8988T (cell line): ENCODE measurements at places on chromosomes 2 and 18.

DNA sequence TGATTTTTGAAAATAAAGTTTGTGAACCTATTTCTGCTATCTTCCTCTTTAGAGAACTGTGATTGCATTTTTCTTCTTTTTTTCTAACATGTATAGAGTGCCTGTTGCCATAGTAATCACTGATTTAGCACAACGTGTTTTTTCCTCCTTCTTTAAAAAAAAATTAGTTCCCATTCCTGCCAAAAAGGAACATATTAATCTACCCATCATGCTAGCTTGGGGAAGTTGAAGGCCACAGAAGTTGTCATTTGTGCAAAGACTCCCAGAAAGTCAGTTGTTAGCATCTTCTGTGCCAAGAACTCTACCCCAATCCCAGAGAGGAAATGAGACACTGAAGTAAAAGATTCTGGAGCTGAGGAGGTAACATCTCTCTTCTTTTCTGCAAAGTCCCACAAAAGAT, 57.3 kb downstream of the SLC8A1 start:
- no peak for DNase-seq

GRCh38 chr2:201715459-201715858, 17.0 kb upstream of the MPP4 start:
- no peak for DNase-seq

DNA sequence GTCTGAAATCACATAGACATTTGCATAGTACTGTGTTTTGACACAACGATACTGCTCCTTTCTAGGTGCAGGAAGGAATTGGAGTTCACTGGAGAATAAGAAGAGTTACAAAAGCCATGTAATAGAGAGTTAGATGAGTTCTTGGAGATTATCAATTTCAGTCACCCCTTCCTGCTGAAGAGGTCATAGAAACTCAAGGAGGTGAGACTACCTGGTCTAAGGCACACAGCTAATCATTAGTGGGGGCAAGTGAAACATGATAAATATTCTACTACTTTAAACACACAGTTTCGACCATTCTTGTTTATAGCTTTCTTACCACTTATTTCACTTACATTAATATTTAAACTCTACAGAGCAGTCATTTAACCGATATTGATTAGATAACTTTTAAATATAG, 286.9 kb upstream of the NXPH2 start:
- DNase-seq = no peak

DNA sequence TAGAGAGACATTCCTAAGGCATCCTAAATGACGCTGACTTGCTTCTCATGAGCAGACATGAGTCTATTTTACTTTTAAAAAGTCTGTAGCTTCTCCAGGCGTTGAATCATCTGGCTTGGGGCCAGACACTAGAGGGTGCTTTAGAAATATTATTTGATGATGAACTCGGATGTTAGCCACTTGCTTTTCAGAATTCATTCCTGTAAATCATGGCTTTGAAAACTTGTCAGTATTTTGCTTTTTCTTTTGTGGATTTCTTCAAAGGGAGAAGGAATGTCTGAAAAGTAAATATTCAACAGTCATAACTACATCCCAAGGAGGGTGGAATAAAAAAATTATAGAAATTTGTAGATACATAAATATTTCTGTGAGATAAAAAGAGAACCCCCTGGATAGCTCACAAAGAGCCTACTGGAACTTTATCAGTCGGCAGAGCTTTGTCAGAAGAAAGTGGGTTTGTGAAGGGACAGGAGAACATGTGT, 370.8 kb downstream of the OSR1 start:
- no peak for DNase-seq

DNA sequence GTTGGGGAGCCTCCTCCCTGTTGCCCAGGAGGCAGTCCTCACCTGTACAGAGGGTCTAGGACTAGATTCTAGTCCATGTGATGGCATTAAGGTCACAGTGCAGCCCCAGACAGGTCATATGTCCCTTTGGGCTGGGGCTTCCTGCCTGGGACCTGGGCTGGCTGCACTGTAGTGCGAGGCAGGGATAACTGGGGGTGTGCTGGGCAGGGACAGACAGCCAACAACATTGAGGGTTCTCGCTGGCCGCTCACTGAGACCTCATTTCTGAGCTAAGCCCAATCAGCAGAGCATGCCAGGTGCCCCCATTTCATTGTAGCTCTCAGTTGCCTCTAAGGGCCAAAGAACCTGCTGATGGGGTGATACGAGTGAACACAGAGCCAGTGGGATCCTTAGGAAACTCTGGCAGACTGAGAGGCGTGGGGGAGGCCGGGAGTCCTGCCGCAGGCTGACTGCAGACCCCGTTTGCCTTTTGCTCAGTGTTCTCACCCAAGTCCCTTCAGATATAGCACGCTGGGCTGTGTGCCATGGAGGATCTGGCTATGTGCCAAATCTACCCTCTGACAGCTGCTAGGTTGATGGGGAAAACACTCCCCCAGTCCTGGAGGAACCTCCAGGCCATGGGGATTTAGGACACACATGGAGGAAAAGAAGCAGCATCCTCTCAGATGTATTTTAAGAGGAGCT, 51.9 kb downstream of the DYSF start:
- no peak for DNase-seq

DNA sequence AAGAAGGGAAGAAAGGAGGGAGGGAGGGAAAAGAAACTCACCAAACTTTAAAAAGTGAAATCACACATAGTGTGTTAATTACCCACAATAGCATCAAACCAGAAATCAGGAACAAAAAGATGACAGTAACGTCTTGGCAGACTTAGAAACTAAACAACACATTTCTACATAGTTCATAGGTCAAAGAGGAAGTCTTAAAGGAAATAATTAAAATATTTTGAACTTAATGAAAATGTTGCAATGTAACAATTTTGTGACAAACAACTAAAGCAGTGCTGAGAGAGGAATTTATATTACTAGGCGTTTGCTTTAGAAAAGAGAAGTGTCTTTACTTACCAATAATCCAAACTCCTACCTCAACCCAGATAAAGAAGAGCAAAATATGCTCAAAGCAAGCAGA, 505.0 kb upstream of the ID2 start:
- DNase-seq = no peak

DNA sequence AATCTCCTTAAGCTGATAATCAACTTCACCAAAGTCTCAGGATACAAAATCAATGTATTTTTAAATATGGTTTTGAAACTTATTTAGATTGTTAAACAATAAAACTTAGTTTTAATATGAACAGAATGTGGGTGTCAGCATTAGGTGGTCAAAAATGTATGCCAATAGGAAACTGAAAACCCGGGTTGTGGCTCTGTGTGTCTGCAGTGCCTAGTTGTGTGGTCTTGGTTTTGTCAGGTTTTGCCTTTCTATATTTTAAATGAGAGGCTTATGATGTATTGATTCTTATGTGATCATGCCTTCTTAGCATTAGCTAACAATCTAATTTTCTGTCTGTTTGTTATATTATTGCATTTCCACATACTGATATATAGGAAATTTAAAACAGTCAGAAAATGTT, 227.8 kb downstream of the ZNF407 start:
- no peak for DNase-seq
